ENCODE measurements at places on chromosomes 16 and 17.

DNA sequence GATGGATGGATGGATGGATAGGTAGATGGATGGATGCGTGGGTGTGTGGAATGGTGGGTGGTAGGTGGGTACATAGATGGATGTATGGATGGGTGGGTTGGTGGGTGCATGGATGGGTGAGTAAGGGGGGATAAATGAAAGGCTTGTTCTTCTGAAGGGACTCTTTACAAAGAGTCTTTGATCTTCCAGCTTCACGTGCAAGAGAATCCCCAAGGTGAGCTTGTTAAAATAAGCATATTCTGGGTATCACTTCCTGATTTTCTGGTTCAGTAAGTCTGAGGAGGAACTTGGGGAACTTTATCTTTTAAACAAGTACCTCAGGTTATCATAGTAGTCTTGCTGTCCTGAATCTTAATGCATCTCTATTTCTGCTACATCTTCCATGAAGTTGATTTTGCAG, 639.1 kb downstream of the MAF start:
- DNase-seq: no peak

DNA sequence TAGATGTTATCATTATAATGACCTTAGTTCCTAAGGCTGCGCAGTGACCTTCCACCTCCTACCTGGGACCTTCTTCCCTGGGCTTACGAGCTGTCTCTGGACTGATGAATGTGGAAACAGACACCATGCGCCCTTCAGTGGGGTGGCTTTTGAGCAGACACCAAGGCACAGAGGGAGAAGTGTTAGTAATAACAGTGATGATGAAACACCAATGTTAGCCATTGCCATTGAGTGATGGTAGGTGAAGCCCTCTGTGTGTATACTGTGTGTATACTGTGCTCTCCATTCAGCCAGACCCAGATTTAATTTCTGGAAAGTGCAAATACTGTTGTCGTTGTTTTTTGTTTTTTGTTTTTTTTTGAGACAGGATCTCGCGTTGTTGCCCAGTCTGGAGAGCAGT, 44.5 kb downstream of the CLEC16A start:
- no peak for DNase-seq

GRCh38 chr17:34356194-34356593, at the start of gene CCL13:
Gene CCL13, plus strand, starts transcription at chr17:34356480. Its CDS starts 47 bp downstream, at chr17:34356527.
- no peak for DNase-seq

DNA sequence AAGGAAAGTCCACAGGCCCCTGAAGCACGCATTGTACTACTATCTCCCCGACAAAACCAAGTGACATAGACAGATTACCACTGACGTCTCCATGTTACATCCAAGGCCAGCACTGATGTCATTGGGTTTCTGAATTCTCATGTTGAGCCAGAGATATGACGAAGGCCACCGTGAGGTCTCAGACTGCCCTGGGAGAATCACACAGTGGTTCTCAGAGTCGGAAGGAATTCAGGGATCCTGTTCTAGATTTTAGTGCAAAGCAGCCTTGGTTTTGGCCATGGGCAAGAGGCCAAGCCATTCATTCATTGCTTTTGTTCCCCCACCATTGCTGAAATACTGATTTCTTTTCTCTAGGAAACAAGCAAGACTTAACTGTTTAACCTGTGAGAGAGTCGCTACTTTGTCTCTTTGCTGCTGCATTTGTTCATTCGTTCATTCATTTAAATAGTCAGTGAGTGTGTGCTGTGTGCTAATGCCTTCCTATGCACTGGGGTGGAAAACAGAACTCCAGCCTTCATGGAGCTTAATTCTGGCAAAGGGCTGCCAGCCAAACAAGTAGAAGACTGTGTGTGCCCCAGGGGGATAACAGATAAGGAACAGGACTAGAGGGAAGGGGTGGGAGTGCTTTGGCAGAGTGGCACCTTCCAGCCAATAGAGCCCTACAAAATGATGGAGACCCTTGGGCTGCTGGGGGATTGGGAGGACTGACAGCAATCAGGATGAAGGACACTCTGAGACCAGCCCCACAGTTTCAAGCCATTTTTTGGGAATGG, 222.3 kb downstream of the MSI2 start:
- no peak for DNase-seq

DNA sequence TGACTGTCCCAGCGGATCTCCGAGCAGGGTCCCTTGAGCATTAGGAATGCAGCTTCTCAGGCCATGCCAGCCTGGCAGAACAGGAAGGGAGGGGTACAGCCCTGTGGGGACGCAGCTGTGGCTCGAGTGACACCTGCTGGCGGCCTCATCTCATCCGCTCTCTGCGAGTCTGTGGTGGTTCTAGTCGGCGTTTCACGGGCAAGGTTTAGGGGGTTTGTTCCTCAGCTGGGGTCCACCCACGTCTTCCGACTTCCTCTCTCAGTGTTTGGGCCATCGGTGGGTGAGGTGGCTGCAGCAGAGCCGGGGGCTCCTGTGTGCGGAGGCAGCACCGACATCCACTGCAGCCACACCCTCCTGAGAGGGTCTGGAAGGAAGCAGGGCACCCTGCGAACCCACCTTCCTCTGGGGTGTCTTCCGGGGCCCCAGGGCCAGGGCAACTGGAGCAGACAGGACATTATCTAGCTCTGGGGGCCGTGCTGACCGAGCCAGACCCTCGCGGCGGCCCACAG, 33.3 kb downstream of the JPH3 start:
- DNase-seq: peak; percentile 1

GRCh38 chr17:57372156-57372555, 115.8 kb downstream of the MSI2 start:
- no peak for DNase-seq

DNA sequence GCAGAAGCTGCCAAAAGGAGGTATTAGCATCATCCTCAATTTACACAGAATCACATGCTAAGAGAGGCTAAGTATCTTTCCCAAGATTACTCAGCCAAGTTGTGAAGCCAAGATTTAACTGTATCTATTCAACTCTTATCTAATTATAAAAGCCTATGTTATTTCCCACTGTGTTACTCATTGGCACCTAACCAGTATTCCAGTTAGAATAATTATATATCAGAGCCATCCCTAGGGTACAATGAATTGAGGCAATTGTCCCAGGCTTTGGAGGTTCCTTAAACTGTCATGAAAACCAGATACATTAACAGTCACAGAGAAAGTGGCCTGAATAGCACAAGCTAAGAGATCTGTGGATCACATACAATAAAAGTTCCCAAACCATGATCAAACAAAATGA, 10.9 kb upstream of the AMFR start:
- no peak for DNase-seq

- DNase-seq: no peak
These were observed 190.3 kb downstream of the ZNF423 start for GRCh38 chr16:49665482-49666230.

GRCh38 chr17:38508954-38509771, 80.9 kb downstream of the ARHGAP23 start:
- no peak for DNase-seq

DNA sequence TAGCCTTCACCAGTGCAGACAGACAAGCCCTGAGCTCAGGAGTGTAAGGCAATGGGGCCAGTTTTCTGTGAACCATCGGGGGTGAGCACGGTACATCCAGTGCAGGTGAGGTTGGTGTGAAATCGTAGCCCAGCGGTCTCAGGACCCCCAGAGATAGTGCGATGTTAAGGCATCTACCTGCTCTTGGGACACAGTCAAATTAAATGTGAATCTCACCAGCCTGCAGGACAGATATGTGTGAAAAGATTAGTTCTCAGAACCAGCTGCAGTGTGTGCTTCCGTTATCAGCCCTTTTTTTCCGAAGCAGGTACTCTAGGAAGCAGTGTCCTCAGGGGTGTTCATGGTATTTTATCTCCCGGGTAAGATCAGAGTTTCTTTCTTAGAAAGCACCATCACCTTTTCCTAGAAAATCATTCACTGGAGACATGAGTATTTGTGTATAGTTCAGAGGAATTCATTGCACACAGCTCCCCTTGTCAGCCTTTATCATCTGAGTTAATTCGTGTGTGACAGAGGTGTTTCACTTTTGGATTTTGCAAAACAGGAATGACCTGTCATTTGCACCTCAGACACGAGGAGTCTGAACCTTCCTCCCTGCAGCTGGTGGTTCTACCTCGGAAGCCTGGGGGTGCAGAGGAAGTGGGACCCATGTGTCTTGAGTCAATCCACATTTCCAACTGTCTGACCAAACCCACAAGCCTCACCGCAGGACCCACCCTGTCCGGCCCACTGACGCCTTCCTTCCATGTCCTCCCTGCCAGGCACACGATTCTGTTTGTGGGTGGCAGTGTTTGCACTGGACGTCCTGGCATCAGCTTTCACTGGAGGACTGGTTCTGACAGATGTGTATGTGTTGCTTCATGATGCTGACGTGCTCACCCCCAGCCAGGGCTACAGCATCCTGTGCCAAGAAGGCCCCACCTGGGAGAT, 107.8 kb downstream of the CLEC16A start:
- DNase-seq: no peak

DNA sequence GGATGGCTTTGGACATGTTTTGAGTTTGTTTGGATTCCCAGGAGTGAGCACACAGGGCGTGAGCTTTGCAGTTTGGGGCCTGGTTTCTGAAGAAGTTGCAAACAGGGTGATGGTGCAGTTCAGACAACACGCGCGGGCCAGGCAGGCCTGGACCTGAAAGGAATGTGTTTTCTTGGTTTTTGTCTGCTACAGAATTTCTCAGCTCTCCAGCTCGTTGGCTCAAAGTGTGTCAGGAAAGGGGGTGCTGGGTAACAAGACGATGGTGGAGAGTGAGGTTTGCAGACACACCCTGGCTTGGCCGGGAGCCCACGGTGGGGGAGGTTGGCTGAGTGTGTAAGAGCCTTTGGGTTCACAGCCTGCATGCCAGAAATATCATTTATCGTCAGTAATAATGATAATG, 82.3 kb downstream of the CMIP start:
- DNase-seq: no peak

GRCh38 chr16:20969386-20969785, 68.8 kb downstream of the LYRM1 start:
- no peak for DNase-seq

DNA sequence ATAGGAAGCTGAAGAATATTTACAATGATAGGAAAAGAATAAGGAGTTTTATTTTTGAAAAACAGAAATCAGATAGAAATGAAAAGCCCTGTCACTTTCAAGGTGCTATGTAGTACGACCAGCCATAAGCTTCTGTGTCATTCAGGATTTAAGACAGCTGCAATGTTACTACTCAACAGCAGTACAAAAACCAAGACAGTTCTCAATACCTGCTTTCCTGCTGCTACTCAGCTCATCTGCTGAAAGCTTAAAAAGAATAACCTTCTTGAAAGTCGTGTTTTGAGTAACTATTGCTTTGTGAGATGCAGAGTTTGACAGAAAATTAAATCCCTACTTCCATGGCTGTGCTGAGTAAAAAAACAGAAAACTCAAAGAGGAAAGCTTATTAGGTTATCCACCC, 8.7 kb downstream of the GRB2 start:
- DNase-seq: no peak

GRCh38 chr16:54707813-54708212, 222.9 kb upstream of the IRX5 start:
- DNase-seq: no peak

DNA sequence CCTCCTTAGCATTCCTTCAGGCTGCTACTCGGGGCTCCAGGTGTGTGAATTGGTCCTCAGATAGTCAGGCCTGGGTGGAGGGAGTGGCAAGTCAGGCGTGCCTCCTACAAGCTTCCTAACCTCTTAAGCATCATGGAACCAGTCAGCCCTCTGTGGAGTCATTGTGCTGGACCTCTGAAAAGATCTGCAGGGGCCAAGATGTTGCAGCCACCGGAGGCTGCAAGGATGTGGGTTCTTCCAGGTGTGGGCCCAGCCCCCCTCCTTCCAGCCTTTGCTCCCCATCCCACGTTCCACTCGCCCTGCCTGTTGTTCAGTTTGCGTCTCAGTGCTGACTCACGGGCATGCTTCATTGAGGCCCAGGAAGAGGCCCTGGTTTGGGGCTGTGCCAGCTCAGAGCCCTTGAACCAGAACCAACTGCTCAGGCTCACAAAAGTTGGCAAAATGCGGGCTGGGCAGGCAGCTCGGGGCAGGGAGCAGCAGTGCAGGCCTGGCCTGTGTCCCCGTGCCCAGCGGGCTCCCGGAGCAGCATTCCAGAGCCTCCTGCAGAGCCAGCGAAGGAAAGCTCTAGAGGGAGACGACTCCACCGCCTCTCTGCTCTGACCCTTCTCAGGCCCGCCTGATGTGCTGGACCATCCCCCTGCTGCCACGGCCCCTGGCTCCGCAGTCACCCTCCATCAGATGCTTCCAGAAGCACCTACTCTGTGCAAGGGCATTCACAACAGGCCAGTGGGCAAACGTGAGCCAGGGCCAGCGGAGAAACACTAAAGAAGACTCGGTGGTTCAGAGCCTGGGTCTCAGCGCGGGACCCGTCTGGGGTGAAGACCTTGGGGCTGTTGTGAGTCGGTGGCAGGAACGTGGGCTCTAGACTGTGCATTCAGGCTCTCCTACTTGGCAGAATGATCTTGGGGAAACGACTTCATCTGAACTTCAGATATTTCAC, 7.5 kb downstream of the LDHD start:
- no peak for DNase-seq

- DNase-seq: no peak
These were observed 41.8 kb downstream of the CCDC182 start for GRCh38 chr17:57703273-57703672.

GRCh38 chr16:3873482-3874173, 6.9 kb downstream of the CREBBP start:
- no peak for DNase-seq

DNA sequence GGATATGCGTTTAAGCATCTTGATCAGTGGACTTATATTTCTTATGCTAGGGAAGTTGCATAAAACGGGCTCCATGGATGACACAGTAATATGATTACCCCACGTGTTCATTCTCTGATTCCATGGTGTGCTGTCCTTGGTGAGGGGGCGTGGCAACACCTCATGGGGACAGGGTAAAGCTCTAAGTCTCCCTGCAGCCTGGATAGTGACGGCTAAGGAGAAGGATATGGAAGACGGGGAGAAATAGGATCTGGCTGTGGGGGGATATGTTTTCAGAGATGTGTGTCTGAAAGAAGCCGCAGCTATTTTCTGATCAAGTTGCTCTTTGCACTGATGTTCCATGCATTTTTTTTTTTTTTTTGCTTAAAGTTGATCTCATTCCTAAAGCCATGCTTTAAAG, 84.3 kb downstream of the MARCHF10 start:
- no peak for DNase-seq

GRCh38 chr16:56830669-56831068, 34.3 kb upstream of the SLC12A3 start:
- no peak for DNase-seq

DNA sequence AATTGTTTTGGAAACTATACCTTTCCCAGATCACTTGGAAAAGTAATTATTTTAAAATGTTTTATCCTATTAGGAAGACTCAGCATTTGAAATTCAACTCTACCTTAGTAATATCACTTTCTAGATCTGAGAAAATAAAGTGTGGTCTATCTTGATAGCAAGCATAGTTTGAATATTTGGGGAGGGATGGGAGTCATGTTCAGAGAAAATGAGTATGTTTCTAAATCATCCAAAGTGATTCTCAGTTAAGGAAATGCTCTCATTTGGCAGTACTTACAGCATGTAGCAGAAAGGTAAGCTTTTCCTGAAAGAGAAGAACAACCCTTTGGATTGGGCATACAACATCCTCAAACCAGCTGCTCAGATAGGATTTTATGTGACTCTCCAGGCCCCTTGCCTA, 6.9 kb downstream of the C17orf75 start:
- DNase-seq: no peak

GRCh38 chr17:56175299-56175955, 22.2 kb downstream of the ANKFN1 start:
- DNase-seq: no peak

Data from NCI-H1417 treated with DMSO at 0.1 percent for 48 hours (cell line).